Activated CD8-positive, alpha-beta memory T cell treated with anti-CD3 and anti-CD28 coated beads, Interleukin-2, amount 10 ng/mL, durations not matched to agents 7 days and 5 days (primary cell): ENCODE measurements at places on chromosomes 4 and X. TPM values are rescaled to one million over a fixed set of nuclear protein-coding genes. Genes with fewer than 3 reads are reported as not detected.

Gene CSAG1
- total RNA-seq: not detected

Gene GLOD5
- total RNA-seq: not detected

Gene SLC30A9
- total RNA-seq: 33.9 TPM

Gene CLDN22
- total RNA-seq: not detected

Gene GAB3
- total RNA-seq: 26.6 TPM

Gene CD38
- total RNA-seq: 151 TPM

Gene IL13RA2
- not detected for total RNA-seq

Gene CORIN
- total RNA-seq: not detected

Gene BMP2K
- total RNA-seq: 30.5 TPM

Gene GYG2
- not detected for total RNA-seq

GRCh38 chrX:52923781-52924241 is 26.7 kb downstream of the FAM156B start:
- DNase-seq: no peak
- no peak overlapping the region for H3K4me3 ChIP-seq
- no peak overlapping the region for H3K27ac ChIP-seq
- peaks cover 16% of the 10 kb centered on the region for H3K4me1 ChIP-seq
- peaks cover 13% of the 10 kb centered on the region for H3K27me3 ChIP-seq

- peaks cover 55% of the 10 kb centered on the region for H3K4me1 ChIP-seq
- H3K36me3 ChIP-seq: peaks cover 33% of the 10 kb centered on the region
- no peak for DNase-seq
- no peak overlapping the region for H3K4me3 ChIP-seq
- no peaks in the 10 kb centered on the region for H3K27me3 ChIP-seq
These were observed 36.3 kb downstream of the DTHD1 start for GRCh38 chr4:36317721-36318120.

DNA sequence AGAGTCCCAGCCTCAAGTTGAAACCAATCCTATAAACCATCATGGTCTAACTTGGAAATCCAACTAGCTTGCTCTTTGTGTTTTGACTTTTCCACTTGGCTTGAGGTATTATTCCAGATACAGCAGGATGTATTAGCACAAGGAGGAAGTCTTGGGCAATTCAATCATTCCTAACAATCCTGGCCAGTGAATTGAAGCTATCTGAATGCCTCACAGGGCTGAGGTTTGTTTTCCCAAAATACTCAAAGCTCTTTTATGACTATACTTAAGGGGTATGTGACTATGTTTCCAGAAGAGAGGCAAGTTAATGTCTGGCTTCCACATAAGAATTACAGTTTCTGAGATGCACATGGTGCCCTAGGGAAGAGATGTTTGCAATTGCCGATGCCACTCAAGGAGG is 66.8 kb upstream of the SH3RF1 start:
- no peak overlapping the region for H3K4me3 ChIP-seq
- no peaks in the 10 kb centered on the region for H3K36me3 ChIP-seq
- no peak overlapping the region for H3K27ac ChIP-seq
- DNase-seq: no peak
- H3K4me1 ChIP-seq: no peaks in the 10 kb centered on the region

GRCh38 chr4:154360491-154360890 is 131.1 kb downstream of the DCHS2 start:
- H3K27ac ChIP-seq: no peak overlapping the region
- peaks cover 8% of the 10 kb centered on the region for H3K4me1 ChIP-seq

GRCh38 chrX:115603534-115604074 is 42.6 kb downstream of the PLS3 start:
- H3K4me3 ChIP-seq: no peak overlapping the region
- no peak overlapping the region for H3K27ac ChIP-seq
- H3K27me3 ChIP-seq: no peaks in the 10 kb centered on the region
- no peaks in the 10 kb centered on the region for H3K4me1 ChIP-seq
- H3K36me3 ChIP-seq: no peaks in the 10 kb centered on the region
- no peak for DNase-seq

- no peak overlapping the region for H3K4me3 ChIP-seq
- no peaks in the 10 kb centered on the region for H3K4me1 ChIP-seq
- DNase-seq: no peak
- no peaks in the 10 kb centered on the region for H3K36me3 ChIP-seq
- H3K27me3 ChIP-seq: no peaks in the 10 kb centered on the region
- H3K27ac ChIP-seq: no peak overlapping the region
These were observed 69.8 kb downstream of the IGSF1 start for GRCh38 chrX:131219271-131219670.

- no peaks in the 10 kb centered on the region for H3K27me3 ChIP-seq
- H3K36me3 ChIP-seq: no peaks in the 10 kb centered on the region
- no peak overlapping the region for H3K4me3 ChIP-seq
- no peak overlapping the region for H3K27ac ChIP-seq
- no peak for DNase-seq
These were observed 28.1 kb downstream of the ADAM29 start for GRCh38 chr4:174946246-174946645.

DNA sequence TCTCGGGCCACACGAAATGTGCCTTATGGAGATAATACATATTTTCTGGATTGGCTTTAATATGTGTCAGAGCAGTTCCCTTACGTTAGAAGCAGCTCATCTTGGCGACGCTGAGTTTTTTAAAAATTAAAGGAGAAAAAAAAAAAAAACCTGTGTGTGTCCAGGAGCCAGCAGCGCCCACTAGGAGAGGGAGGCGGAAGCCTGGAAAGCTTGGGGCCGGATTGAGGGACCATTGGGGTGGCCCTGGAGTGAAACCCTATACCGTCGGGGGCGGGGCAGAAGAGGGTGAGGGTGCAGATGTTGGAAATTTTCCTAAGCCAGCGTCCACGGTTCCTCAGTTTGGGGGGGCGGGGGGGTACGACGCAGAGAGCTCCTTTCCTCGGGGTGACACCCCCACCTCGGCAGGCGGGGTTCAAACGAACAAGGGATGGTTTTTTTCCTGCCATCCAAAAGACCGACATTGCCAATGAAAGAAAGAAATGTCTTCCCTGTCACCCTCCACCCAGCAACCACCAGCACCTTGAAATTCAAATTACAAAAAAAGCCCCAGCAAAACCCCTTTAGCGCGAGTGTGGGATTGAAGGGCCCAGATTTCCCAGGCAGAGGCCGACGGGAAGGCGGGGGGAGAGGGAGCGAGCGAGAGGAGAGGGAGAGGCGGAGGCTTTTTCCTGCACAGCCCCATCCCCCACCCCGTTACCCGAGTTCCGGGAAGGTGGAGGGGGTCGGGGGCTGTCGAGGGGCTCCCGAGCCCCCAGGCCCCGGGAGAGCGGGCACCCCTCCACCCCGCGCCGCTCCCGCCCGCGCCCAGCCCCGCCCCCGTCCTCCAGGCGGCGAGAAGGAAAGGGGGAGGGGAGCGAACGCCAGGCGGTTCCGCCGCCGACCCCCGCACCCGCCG is 859 bp downstream of the SMARCA1 start:
- H3K36me3 ChIP-seq: no peaks in the 10 kb centered on the region
- H3K27ac ChIP-seq: no peak overlapping the region

DNA sequence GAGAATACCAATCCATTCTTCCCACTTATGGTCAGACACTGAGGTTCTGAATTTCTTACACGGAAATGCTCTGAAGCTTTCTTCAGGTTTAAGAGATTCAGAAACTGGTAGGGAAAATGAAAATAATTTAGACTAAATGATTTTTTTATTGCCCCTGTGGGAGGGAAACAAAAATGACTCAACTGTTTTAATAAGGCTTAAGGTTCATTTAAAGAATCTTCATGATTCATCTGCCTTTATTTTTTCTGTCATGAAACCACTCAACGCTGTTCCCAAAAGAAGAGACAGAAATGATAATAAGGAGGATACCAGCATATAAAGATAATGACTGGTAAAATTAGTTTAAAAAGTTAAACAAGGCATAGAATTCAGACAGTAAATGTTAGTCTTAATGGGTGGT is 39.3 kb upstream of the FAM47B start:
- no peak overlapping the region for H3K4me3 ChIP-seq
- DNase-seq: no peak
- H3K27ac ChIP-seq: no peak overlapping the region
- no peaks in the 10 kb centered on the region for H3K27me3 ChIP-seq

GRCh38 chr4:174009686-174010451 is 273.6 kb downstream of the FBXO8 start:
- no peaks in the 10 kb centered on the region for H3K27me3 ChIP-seq
- H3K4me1 ChIP-seq: no peaks in the 10 kb centered on the region
- H3K4me3 ChIP-seq: no peak overlapping the region
- no peak overlapping the region for H3K27ac ChIP-seq

GRCh38 chr4:87843936-87844335 is 11.2 kb downstream of the MEPE start:
- H3K27me3 ChIP-seq: peaks cover 56% of the 10 kb centered on the region
- no peak for DNase-seq
- H3K4me1 ChIP-seq: peaks cover 4% of the 10 kb centered on the region
- no peak overlapping the region for H3K27ac ChIP-seq

- H3K4me3 ChIP-seq: peak within 1 kb of the TSS; percentile 56
- no peak for DNase-seq
- H3K36me3 ChIP-seq: peaks cover 41% of the 10 kb centered on the region
- no peak within 1 kb of the TSS for H3K27ac ChIP-seq
- H3K4me1 ChIP-seq: peaks cover 42% of the 10 kb centered on the region
These were observed at the start of gene CD40LG for GRCh38 chrX:136647677-136648360. Gene CD40LG, plus strand, starts transcription at chrX:136648158. Its CDS starts 91 bp downstream, at chrX:136648249.

DNA sequence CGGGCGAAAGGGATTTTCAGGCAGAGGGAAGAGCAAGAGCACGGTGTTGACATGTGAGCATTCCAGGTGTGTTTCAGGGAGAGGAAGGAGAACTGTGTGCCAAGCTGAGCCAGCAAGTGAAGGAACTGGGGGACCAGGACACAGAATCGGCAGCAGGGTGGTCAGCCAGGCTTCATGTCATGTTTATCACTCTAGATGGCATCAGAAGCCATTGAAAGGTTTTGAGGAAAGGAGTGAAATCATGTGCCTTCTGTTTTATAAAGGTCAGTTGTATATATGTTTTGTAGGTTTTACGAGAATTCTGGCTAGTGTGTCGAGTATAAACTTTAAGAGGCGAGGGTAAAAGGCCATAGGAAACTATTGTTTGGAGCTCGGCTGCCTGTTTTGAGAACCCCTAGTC is 682.3 kb downstream of the TRIML1 start:
- no peaks in the 10 kb centered on the region for H3K27me3 ChIP-seq
- no peaks in the 10 kb centered on the region for H3K36me3 ChIP-seq
- H3K27ac ChIP-seq: no peak overlapping the region
- H3K4me3 ChIP-seq: no peak overlapping the region

DNA sequence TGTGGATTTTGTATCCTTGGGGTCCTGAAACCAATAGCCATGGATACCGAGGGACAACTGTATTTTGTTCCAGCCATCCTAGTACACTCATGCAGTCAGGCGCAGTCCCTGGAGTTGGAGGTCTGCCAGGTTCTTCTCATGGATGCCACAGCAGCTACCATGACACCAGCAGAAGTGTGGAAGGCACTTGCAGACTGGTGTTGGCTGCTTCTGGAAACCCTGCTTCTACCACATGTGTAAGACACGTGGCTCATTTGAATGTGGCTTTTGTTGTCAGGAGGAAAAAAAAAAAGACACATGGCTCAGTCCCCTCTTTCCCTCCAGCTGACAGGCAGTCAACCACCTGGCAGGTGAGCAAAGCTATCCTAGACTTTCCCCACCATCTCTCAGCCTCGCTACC is 19.4 kb downstream of the DRD5 start:
- no peaks in the 10 kb centered on the region for H3K36me3 ChIP-seq
- DNase-seq: no peak
- no peaks in the 10 kb centered on the region for H3K4me1 ChIP-seq
- peaks cover 70% of the 10 kb centered on the region for H3K27me3 ChIP-seq
- no peak overlapping the region for H3K27ac ChIP-seq
